Cerebellar cortex (tissue), 1 donor: ENCODE measurements at places on chromosomes 13 and 19.

DNA sequence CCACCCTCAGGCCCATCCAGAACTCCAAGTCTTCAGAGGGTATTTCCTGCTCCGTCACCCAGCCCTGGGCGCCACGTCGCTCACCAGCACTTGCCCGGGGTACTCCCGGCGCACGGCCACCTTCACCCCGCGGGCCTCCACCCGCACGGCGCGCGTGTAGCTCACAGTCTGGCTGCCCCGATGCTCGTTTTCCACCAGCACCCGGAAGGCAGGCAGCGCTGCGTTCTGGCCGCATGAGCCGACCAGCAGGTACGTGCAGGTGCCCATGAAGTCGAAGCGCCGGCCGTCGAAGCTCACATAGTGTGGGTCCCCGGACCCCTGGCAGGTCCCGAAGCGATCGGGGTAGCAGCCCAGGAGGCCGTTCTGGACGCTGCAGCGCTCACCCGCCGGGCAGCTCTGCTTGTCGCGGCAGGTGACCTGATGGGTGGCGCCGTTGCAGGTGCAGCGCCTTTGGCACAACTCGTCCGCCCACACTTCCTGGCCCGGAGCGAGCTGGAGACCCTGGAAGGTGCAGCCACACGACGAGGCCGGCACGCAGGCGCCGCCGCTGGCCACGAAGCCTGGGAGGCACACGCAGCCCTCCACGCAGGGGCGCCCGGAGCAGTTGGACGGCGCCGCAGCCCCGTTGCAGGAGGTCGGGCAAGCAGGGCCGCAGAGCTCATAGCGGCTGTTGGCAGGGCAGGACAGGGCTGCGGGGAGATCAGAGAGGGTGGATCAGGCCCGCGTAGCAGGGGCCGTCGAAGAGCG lies 19.2 kb downstream of the FCGBP start:
- no peak for DNase-seq

DNA sequence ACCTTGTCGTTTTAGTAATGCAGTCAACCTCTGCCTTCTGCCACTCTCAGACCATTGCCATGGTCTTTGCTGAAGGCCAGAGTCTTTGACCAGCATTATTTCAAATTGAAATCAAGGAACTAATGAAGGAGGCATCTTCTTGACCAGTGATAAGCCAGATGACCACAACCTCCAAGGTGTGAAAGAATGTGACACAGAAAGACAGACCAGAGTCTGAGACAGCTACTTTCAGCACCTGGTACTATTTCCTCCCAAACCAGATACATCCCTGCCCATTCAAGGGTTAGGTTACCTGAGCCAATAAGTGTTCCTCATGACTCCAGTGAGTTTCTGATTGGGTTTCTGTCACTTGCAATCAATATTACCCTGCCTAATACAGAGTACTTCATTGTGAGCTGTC lies 20.3 kb upstream of the RNASEH2B start:
- no peak for DNase-seq

DNA sequence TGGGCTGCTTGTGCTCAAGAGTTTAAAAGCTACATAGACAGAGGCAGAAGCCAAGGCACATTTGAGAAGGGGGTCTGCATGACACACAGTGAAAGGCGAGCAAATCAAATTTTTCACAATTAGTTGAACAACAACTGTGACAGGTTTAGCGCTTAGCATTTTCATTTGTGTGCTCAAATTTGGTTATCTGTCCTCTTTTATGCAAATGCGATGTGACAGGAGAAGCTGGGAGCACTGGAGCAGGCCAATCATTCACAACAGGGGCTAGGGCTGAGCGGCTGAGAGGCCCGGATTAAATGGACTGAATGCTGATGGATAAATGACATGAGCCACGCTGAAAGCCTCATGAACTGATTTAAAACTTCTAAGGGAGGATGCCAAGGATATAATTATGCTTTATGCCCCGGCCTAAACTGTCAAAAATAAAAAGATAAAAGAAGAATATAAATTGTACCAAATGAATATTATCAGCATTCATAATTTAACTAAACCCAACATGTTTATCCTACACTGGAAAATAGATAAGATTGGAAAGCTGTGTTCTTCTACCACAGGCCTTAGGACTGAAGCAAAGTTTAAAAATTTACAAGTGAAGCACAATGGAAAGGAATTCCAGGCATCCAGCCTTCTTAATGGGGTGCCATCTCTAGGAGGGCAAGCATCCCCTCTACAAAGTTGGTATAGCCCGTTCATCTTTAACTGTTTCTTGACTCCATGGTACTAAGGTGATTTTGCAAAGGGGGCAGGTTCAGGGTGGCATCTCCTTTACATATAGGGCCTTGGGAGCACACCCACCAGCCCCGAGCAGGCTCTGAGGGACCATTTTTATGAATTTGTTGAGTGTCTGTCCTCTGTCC lies 117.9 kb downstream of the RBM26 start:
- DNase-seq, result peak; percentile 25

GRCh38 chr13:39451301-39451700 lies 151.7 kb downstream of the LHFPL6 start:
- DNase-seq, result peak; percentile 72

DNA sequence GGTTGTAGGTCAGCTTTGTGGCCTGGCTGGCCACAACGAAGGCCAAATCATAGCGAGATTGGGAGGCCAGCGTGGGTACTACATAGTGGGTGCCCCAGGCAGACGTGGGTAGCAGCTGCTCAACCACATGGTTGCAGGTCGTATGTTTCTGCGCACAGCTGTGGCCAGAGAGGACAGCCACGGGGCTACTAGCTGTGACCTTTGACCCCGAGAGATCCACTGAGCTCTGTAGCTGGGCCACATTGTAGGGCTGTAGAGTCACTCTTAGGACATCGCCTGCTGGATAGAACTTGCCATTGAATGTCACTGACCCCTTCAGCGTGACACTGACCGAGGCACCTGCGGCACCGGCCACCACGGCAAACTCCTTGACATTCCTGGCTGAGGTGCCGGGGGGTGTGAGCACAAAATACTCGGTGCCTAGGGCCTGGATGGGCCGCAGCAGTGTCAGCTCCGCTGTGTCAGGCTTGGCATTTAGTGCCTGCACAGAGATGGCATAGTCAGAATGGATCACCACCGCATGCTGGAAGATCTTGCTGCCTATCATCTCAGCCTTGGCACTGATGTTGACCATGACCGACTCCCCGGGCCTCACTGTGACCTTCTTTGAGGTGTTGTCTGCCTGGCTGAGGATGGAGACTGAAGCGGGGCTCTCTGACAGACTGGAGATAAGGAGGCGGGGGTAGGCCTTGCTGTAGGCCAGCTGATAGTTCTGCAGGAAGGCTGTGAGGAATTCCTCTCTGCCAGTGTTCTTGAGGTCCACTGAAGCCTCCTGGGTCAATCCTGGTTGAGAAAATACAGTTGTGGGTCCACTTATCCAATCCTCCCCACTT lies 6.7 kb downstream of the FCGBP start:
- DNase-seq, result no peak

DNA sequence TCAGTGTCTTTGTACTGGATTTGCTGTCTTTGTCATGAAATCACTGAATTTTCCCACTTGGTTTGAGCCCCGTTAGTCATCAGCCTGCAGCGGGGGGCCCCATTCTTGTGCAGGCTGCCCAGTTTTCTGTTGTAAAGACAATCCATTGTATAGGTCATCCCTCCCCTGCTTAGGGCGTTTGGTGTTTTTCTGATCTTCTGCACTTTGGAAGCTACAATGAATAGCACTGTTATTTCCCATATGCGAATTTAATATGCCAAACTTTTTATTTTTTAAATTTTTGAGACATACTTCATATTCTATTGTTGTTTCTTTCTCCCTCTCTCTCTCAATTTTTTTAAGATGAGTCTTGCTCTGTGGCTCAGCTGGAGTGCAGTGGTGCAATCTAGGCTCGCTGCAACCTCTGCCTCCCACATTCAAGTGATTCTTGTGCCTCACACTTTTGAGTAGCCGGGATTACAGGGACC lies 9.0 kb downstream of the SLC27A1 start:
- no peak for DNase-seq

GRCh38 chr19:46068345-46069258 lies 27.8 kb upstream of the IGFL4 start:
- no peak for DNase-seq

- DNase-seq, result peak; percentile 25
These were observed 1.7 kb downstream of the DPY19L3 start for GRCh38 chr19:32407004-32407992.

GRCh38 chr19:44812142-44812718 lies 3.3 kb downstream of the BCAM start:
- DNase-seq, result no peak

GRCh38 chr19:960020-960419 lies 24.1 kb upstream of the WDR18 start:
- no peak for DNase-seq

- DNase-seq, result peak; percentile 68
These were observed 12.4 kb downstream of the ZIC2 start for GRCh38 chr13:99993660-99994637.

- DNase-seq, result no peak
These were observed 514 bp upstream of the MCEMP1 start for GRCh38 chr19:7676376-7676775.

DNA sequence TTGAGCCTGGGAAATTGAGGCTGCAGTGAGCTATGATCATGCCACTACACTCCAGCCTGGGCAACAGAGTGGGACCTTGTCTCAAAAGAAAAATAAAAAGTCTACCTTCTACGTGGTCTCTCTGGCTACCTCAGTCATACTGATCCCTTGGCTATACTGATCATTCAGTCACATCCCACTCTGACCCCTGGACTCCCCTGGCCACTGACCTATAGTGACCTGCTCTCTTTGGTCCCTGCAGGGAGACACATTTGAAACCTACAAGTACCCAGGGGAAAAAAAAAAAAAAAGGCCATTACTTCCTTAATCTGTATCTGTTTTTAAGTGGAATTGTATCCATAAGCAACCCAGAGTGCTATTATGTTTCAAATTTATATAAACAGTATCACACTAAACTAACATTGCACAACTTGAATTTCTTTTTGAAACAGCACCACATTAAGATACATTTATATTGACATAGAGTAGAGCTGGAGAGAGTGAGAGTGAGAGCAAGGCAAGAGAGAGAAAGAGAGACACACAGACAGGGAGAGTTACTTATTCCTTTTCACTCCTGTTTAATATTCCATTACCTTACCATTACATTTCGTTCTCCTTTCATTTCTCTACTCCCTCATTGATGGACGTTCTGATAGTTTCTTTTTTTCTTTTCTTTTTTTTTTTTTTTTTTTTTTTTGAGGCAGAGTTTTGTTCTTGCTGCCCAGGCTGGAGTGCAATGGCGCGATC lies 23.7 kb upstream of the CERS4 start:
- DNase-seq, result no peak

GRCh38 chr13:105220881-105221280 lies 1314.6 kb downstream of the EFNB2 start:
- DNase-seq, result no peak

GRCh38 chr13:78129823-78130222 lies 211.2 kb upstream of the EDNRB start:
- DNase-seq, result no peak

- DNase-seq, result peak; percentile 30
These were observed 28.8 kb downstream of the EPN1 start for GRCh38 chr19:55703790-55704215.

DNA sequence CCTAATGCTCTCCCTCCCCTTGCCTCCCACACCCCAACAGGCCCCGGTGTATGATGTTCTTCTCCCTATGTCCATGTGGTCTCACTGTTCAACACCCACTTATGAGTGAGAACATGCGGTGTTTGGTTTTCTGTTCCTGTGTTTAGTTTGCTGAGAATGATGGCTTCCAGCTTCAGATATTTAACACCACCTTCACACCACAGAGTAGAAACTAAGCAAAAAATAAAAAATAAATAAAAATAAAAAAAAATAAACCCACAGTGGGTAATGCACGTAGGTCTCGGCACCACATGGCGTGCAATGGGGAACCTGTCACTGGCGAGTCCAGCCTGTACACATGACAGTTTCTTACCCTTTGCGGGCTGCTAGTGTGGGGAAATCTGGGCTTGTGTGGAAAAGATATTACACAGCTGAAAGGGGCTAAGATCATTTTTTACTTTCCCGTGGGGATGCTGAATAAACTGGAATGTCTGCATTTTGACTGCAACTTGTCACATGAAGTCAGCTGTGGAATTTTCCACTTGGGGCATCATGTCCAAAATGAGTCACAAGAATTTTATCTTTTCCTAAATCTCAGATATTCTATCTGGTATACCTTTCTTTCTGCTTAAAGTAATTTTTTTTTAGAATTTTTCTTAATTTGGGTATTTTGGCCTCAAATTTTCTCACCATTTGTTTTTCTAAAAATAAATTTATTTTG lies 170.5 kb downstream of the IRS2 start:
- no peak for DNase-seq

DNA sequence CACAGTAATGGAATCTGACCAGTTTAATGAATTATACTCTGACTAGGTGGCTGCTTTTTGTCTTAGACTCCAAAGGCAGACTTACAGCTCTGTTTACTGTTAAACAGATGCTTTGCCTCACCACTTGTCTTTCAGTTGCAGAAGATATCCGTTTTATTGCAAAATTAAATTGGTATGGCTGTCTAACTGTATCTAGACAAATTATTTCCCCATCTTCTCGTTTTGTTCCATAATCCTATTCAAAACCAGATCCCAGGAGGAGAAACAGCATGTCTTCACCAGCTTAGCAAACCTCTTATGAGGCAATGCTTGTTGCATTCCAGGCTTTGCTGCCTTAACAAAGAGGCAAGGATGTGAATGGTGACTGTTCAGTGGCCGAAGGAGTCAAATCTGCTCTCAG lies 215.6 kb downstream of the TDRD3 start:
- no peak for DNase-seq

DNA sequence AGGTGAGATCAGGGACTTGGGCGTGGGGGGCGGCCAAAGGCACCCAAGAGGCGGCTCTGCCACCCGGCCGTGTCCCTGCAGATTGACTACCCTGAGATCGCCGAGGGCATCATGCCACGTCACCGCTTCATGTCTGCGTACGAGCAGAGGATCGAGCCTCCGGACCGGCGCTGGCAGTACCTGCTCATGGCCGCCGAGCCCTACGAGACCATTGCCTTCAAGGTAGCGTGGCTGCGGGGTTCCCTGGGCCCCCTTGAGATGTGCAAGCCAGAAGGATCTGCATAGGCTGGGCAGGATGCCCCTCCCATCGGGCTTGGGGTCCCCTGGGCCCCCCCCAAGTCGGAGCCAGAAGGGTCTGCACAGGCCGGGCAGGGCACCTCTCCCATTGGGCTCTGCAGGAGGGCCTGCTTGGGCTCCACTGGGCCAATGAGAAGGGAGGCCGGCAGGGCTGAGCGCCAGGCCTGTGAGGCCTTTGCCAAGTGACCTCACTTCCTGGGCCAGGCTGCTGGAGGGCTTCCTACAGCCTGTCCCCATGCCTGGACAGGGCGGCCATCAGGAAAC lies 2.2 kb upstream of the AMH start:
- DNase-seq, result no peak

DNA sequence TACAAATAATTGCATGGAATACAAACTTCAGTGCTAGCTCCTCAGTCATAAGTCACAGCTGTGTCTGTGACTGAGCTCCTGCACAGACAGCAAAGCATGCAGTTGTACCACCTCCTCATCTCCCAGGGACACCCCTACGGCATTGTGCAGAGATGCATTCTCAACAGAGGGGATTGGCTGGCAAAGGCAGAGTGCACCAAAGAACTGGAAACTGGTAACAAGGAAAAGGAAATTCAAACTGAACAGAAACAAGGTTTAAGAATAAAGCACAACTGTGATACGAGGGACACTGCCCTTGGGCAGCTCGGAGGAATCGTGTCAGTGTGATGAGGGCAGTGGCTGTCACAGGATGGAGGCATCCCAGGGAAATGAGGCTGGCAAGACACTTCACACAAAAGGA lies 126.1 kb upstream of the SOX1 start:
- DNase-seq, result no peak
